Mucosa of descending colon (tissue), 3 donors: ENCODE measurements at places on chromosomes 5 and 9. TPM values are rescaled to one million over a fixed set of nuclear protein-coding genes. Genes with fewer than 3 reads are reported as not detected.

CPLANE1 gene
- 13.6 TPM for total RNA-seq

ZCCHC9 gene
- 11.8 TPM for total RNA-seq

FOXD4 gene
- 0.19 TPM for total RNA-seq

GRCh38 chr9:114383521-114384231 lies 4.1 kb downstream of the AKNA start:
- DNase-seq, result no peak

DNA sequence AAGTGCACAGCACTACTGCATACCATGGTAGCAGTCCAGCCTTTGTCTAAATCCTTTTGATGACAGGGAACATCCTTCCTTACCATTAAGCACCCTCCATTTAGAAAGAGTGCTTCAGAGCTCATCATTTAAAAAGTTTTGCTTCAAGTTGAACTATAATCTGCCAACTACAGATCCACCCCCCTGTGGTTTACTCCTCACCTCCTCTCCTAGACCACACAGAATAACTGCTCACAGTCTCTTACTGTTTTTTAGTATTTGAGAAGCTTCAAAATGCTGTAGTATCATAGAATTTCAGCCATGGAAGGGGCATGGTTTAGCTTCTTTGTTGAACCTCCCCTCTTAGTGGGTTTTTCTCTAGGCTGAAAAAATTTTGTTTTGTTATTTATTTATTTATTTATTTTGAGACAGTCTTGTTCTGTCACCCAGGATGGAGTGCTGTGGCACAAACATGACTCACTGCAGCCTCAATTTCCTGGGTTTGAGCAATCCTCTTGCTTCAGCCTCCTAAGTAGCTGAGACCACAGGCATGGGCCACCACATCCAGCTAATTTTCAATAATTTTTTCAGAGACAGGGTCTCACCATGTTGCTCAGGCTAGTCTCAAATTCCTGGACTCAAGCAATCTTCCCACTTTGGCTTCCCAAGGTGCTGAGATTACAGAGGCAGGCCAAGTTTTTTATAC lies 384.3 kb upstream of the RFX3 start:
- DNase-seq, result no peak

- DNase-seq, result no peak
Observed at GRCh38 chr5:91328743-91329142, 54.4 kb downstream of the ARRDC3 start.

DNA sequence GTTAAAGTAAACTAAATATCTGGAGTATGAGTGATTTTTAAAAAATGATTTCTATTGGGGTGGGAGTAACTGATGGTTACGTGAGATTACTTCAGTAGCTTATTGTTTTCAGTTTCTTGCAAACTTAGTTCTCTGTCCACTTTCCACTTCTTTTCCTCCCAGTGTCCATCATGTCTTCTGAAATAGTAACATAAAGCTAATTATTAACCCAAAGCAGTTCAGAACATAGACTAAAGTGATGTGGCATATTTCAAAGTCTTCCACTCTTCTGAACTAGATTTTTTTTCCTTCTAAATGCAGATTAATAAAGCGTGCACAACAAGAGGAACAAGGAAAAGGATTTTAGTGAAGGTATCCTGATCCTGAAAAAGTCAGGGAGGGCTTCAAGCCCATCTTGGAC lies 114.1 kb downstream of the MAN2A1 start:
- DNase-seq, result no peak

DNA sequence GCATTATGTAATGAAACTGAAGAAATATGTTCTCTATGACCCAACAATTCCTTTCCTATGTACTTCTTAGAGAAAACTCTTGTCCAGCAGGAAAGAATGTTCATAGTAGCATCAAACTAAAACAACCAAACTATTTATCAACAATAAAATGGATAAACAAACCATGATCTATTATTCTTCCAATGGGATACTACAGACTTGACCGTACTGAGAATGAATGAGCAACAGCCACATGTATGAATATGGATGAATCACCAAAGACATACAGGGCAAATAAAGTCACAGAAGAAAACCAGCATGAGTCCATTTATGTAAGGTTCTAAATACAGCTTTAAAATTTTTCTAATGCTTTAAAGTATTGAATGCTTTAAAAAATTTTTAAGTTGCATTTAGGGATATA lies 73.6 kb upstream of the SUSD1 start:
- DNase-seq, result no peak

DNA sequence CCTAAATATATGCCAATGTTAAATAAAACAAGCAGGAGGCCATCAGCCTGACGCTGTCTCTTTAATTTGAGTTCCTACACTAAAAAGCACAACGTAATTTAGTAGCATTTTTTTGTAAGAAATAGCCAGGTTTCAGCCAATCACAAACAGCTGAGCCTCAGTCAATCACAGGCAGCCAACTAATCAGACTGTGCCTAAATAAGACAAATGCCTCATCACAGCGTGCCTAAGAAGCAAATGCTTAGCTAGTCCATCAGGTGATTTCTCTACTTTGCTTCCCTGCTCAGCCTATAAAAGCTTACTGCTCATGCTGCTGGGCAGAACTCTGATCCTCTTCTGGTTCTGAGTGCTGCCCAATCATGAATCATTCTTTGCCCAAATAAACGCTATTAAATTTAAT lies 38.3 kb upstream of the RORB start:
- no peak for DNase-seq

DNA sequence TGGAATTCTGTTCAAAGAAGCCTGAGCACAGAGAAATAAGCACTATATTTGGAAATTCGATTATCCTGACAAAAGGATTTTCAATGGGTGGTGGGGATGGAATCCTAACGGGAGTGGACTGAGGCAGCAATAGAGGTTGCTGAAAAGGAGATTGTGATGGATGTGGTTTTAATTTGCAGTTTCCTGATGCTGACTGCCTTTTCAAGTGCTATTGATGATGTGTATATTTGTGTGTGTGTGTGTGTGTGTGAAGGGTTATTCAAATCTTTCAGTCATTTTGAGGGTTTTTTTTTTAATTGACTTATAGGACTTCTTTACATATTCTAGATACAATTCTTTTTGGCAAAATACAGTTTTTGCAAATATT lies 614.5 kb downstream of the HINT1 start:
- DNase-seq, result no peak

- no peak for DNase-seq
Observed at GRCh38 chr9:89225036-89225435, 46.4 kb upstream of the SHC3 start.

DNA sequence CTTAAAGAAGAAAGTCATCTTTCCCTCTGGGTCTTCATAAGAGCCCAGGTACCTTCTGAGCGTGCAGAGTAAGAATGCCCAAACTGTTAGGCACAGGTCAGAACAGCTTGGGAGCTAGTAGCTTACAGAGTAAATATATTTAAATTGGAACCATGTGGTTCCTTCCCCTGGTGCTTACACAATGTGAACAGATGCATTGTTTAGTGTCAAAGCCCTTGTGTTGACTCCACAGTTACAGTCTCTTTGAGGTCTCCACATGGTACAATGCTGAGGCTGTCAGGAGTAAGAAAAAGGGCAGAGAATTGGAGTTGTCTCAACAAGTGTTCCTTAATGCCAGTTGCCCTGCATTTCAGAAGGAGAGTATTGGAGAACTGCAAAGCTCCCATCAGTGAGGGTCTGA lies 188.5 kb downstream of the PAPPA start:
- DNase-seq, result no peak

DNA sequence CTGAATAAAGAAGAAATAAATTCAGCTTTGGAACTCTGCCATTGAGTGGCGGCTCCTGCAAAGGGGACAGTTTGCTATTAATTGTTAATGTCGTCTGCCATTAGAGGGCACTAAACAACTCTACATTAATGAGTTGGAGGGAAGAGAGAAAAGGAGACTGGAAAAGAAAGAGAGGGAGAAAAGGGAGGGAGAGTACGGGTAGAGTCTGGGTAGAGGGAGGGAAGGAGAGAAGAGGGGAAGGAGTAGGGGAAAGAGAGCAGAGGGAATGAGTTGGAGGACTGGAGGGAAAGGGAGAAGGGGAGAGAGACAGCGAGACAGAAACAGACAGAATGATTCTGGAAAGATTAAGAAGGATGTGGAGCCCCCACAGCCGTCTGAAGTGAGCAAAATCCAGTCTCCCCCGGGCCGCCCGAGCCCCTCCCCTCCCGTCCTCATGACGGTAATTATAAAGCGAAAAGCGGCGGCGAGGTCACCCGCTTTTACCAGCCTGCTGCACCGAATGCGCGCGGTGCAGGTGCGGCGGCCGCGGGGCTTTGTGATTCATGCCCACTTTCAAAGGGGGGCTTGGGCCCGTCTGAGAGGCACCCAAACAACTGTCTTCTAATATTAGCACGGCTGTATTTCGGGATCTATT lies 1.9 kb upstream of the FST start:
- DNase-seq, result peak; percentile 17

- no peak for DNase-seq
Observed at GRCh38 chr5:24644761-24645160, at the start of gene CDH10. TSS of gene CDH10 (minus strand) at chr5:24644978. CDS start at chr5:24593490, 51,488 bp downstream.

GRCh38 chr9:115213818-115214334 lies 95.9 kb upstream of the TNC start:
- DNase-seq, result no peak

- no peak for DNase-seq
Observed at GRCh38 chr5:8961219-8961618, 584.7 kb downstream of the SEMA5A start.

- no peak for DNase-seq
Observed at GRCh38 chr5:135549413-135549812, 13.6 kb upstream of the NEUROG1 start.
